Stimulated activated CD4-positive, alpha-beta T cell treated with anti-CD3 and anti-CD28 coated beads, Interleukin-1b, Interleukin-23, amount 100 ng/mL, for 1 hour (primary cell): ENCODE measurements at places on chromosomes 5 and 9.

DNA sequence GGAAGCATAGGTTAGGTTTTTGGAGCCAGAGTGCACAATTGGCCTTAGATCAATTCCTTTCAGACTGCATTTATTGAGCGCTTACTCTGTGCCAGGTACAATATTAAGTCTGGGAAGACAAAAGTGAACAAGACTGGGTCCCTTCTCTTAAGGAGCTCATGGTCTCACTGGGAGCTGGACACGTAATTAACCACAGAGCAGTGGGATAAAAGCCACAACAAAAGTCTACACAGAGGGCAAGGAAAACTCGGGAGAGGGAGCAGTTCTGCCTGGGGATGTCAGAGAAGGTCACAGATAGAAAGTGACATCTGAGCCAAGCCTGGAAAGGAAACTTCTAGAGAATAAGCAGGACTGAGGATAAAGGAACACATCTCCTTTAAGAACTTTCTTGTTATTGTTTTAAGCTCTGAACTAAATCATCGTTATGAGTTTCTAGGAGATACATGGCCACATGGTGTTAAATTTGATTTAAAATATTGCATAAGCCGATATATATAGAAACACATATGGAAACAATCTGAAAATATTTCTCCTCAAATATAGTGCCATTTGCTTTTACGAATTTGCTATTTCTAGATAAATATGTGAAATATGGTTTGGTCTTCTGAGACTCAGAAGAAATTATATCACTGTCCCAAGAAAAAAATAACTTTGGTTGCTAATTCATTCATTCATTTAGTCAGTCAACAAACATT lies 40.1 kb upstream of the PDE8B start:
- DNase-seq: no peak

GRCh38 chr5:9209846-9210492 lies 335.9 kb downstream of the SEMA5A start:
- no peak for DNase-seq

GRCh38 chr5:141657937-141658545 lies 6.8 kb upstream of the FCHSD1 start:
- no peak for DNase-seq

DNA sequence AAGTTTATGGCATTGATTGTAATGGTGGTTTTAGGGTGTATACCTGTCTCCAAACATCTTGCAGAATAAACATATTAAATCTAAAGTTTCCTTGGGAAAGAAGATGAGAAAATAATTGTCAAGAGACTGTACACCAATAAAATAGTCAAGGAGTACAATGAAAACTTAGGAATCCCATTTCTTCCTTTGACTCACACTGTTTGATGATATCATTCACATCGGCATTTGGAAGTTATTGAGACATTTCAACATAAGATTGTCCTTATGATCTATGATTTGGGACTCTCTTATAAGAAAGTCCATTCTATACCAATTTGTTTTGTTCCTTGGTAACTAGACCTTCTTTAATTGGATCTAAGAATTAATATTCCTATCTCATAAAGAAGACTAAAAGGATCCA lies 482.7 kb downstream of the RAB3C start:
- no peak for DNase-seq
